ENCODE measurements at places on chromosomes 11 and 22.

GRCh38 chr11:17221968-17222367 lies 14.2 kb upstream of the PIK3C2A start:
- DNase-seq = no peak

- no peak for DNase-seq
These were observed 101.8 kb upstream of the GAL start for GRCh38 chr11:68582416-68583040.

GRCh38 chr11:76085270-76085669 lies 121.0 kb downstream of the WNT11 start:
- no peak for DNase-seq

DNA sequence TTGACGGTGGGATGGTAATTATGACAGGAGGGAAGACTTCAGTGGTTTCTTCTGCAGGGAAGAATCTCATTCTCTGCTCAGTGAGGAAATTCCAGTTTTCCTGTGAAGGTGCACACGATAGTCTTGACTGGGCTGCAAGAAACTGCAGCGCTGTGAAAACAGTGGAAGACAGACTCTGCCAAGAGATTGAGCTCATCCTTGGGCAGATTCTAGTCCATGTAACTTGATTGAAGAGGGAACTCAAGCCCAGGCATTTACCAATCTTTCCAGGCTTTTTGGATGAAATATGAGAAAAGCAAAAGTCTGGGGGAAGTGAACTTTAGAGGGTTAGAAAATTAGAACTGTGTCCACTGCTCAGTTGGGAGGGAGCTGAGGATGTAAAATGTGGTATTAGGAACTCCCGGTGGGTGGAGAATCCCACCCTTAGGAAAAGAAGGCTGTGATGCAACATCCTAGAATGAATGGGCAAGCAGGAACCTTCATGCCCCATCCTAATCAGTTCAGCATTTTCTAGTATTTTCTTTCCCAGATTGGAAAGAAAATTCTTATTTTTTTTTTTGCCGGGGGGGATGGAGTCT lies 212.6 kb downstream of the DBX1 start:
- no peak for DNase-seq

Measured in left renal cortex interstitium (tissue), 4 donors.